ENCODE measurements at places on chromosomes 3 and 15.

DNA sequence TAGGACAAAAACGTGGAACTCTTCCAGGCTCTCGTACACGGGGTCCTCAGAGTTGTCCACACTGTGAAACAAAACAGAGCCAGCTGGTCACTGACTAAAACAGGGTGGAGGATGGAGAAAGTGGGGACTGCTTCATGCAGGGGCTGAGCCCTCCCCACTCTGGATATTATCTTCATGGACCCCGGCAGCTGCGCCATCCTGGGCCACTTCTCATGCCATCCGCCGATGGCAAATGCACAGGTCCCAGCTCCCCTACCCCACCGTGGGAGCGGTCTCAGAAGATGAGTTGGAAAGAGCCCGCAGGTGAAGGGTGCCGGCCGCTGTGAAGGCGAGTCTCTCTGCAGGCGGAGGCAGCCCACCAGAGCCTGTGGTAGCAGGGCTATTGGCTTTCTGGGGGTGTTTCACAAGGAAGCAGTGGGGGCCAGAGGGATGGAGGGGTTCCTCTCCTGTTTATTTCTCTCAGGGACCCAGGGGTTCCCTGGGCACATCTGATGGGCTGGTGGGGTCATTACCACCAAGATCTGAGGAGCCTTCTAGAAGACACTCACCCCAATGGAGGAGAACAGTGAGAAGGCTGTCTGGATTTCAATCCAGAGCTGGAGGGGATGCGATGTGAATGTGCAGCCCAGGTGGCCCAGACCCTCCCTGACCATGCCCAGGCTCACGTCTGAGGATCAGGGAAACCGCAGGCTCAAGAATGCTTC lies 177.3 kb downstream of the KLF13 start:
- DNase-seq, result no peak

DNA sequence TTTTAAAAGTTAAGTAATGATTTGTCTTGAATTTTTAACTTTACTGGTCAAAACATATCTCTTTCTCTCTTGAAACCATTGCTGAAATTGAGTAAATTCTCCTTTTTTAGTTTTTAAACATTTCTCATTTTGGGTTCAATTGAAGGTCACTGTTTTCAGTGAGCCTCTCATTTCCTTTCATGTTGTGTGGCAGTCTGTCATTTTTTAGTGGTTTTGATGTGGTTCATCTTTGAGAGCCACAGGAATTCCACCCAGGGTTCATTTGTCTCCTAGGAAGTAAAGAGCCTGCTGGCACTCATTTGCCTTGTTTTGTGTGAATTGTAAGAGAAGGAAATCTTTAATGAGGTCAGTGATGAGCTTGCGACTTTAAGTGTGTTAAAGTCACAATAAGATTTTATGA lies 10.4 kb downstream of the CLDN11 start:
- DNase-seq, result no peak

GRCh38 chr3:48684480-48685143 lies 1.1 kb downstream of the NCKIPSD start:
- peak; percentile 50 for DNase-seq

GRCh38 chr3:67715971-67716370 lies 61.6 kb upstream of the SUCLG2 start:
- DNase-seq, result no peak

GRCh38 chr3:142275856-142276255 lies 50.5 kb upstream of the GK5 start:
- DNase-seq, result no peak

DNA sequence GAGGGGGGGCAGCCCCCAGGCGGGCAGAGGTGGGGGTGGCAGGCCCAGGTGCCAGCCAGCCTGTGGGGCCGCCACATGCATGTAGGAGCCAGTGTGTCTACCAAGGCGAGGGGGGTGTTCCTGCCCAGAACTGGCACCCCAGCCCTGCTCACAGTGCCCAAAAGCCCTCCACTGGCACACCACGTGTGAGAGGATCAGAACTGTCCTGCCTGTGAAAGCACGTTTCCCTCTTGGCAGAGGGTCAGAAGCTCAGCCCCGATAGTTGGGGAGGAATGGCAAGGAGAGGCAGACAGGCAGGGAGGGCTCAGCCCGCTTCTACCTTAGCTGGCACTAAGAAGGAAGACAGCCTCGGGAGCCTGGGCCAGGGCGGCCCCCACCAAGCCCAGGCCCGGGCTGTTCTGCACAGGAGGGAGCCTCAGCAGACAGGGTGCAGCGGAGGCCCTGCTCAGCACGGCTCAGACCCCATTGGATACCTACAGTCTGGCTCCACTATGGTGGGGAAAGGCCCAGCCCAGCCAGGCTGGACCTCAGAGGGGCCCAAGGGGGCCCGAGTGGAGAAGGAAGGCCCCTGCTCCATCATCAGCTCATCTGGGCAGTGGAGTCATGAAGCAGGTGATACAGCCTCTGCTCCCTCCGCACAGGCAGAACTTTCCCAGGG lies 84.8 kb upstream of the LINGO1 start:
- no peak for DNase-seq

DNA sequence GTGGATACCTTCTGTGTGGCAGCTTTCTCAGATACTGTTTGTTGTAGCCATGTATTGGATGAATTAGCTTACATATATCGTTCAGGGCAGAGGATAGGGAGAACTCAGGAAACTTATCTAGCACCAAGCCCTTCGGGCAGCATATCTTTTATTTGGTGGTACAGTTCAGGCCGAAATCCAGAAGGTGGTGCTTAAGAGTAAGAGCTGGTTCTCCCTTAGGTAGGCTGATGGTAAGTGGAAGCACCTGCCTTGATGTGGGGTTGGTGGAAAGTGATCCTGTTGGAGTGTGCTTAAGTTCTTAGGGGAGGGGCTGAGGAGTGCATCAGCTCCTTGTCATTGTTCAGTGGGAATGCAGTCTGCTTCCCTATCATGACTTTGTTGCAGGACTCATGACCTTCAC lies 187.5 kb downstream of the DOCK3 start:
- DNase-seq, result no peak

DNA sequence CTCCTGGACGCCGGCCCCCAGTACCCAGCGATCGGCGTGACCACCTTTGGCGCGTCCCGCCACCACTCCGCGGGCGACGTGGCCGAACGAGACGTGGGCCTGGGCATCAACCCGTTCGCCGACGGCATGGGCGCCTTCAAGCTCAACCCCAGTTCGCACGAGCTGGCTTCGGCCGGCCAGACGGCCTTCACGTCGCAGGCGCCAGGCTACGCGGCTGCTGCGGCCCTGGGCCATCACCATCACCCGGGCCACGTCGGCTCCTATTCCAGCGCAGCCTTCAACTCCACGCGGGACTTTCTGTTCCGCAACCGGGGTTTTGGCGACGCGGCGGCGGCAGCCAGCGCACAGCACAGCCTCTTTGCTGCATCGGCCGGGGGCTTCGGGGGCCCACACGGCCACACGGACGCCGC lies 956 bp downstream of the ZIC1 start:
- no peak for DNase-seq

GRCh38 chr3:25292595-25292994 lies 135.5 kb upstream of the RARB start:
- DNase-seq, result no peak

DNA sequence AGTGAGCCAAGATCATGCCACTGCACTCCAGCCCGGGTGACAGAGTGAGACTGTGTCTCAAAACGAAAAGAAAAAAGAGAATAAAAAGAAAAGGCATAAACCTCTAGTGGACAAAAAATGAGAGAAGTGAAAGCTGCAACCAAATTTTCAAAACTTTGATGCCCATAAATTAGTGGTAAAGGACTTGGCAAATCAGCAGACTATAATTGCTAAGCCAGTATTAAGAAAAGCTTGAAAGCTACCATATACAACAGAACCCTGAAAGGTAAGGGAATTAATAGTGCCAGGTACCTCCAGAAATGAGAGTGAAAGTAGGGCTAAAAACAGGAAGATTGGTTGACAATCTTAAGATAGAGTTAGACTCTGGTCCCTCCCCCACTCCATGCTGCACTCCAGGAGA lies 32.9 kb upstream of the SLC22A13 start:
- no peak for DNase-seq

DNA sequence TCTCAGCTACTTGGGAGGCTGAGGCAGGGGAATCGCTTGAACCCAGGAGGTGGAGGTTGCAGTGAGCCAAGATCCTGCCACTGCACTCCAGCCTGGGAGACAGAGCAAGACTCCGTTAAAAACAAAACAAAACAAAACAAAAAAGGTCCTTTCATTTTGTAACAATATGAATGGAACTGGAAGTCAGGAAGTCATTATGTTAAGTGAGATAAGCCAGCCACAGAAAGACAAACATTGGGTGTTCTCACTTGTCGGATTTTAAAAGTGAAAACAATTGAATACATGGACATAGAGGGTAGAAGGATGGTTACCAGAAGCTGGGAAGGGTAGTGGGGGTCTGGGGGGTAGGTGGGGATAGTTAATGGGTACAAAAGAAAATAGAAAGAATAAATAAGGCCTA lies 12.5 kb upstream of the B3GALNT1 start:
- DNase-seq, result no peak

DNA sequence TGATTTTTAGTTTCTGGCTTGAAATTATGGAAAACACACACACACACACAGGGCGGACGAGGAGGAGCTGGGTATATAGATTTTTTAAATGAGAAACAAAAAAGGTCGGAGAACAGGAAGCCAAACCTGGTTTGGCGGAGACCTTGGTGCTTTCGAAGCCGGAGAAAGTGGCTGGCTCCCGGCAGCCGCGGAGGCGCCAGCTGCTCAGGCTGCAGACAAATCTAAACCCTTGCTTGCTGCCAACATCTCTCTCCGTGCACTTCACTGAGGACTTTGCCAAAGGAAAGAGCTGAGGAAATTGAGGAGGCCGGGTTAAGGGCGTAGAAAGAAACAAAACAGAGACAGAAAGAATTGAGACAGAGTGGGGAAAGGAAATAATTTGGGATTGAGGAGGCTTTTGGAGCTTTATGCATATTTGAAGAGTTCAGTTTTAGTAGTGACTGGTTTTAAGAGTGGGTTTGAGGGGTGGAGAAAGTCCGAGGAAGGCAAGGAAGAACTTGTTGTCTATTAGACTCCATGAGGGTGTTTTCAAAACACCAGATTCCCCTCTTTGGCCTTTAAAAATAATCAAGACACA lies 2.2 kb downstream of the ZIC1 start:
- no peak for DNase-seq

DNA sequence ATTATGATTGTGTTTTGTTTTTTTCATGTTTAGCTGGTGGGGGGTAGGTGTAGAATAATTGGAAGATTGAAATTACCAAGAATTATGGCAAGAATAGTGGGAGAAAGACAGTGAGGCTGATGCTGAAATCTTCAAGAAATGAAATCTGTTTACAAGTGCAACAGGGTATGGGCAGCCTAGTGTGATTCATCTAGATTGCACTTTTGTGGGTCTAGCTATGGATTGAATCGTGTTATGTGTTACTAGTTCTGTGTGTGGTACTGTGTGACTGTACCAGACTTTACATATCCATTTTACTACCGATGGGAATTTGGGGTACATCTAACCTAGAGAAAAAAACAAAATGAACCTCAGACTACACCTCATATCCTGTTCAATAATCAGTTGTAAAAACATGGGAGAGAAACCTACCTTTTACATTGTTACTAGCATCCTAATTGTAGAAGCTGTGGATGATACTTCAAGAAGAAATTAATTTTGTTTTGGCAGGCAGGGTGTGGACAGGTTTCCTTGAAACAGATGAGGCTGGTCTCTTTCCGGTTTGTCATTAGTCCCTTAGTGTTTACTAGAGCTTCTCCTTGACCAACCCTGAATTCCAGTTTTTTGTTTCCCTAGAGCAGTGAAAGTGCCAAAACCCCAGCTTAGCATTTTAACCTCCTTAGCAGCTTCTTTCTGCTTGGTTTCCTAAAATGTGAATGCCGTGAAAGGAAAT lies 47.9 kb downstream of the OPA1 start:
- DNase-seq, result no peak

DNA sequence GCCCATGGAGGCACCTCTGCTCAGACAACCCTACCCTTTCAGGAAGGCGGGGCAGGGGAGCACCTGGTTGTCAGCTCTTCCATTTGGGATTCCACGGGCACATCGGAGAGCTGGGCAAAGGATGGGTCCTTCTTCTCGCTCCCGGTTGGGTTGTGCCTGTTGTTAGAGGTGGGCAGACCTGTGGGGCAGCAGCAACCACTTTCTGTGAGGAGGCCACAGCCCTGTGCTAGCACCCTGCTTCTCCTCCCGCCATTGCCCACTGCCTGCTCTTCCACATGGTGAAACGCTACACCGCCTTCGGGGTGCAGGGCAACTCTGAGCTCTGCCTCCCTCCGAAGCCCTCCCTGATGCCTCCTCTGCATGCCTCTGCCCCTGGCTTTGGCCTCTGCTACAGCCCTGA lies 7.0 kb upstream of the HHATL start:
- no peak for DNase-seq

DNA sequence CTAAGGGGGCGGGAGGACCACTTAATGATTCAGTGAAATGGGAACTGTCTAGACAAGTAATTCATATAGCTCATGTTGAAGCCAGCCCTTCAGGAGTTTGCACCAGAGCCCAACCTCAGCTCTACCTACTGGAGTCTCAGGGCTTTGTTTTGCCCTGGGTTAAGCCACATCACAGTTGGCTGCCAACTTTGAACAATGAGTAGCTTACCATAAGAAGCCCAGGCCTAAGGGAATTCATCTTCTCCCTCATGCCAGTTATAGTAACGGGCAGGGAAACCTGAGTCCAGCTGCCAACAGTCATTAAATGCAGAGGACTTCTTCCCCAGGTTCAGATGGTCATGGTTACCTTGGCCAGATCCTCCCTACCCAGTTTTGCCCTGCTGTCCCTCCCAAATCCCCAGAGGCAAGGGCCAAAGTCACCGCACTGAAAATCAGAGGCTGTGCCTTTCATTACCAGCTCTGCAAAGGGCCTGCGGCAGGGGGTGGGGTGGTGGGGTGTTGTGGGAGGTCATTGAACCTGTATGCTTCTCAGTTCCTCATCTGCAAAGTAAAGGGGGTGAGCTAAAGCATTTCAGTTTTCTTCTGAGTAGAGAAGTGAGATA lies 302.2 kb upstream of the NR2E3 start:
- DNase-seq, result peak; percentile 59

- DNase-seq, result no peak
Observed at GRCh38 chr3:15649858-15650257, 48.3 kb downstream of the BTD start.

DNA sequence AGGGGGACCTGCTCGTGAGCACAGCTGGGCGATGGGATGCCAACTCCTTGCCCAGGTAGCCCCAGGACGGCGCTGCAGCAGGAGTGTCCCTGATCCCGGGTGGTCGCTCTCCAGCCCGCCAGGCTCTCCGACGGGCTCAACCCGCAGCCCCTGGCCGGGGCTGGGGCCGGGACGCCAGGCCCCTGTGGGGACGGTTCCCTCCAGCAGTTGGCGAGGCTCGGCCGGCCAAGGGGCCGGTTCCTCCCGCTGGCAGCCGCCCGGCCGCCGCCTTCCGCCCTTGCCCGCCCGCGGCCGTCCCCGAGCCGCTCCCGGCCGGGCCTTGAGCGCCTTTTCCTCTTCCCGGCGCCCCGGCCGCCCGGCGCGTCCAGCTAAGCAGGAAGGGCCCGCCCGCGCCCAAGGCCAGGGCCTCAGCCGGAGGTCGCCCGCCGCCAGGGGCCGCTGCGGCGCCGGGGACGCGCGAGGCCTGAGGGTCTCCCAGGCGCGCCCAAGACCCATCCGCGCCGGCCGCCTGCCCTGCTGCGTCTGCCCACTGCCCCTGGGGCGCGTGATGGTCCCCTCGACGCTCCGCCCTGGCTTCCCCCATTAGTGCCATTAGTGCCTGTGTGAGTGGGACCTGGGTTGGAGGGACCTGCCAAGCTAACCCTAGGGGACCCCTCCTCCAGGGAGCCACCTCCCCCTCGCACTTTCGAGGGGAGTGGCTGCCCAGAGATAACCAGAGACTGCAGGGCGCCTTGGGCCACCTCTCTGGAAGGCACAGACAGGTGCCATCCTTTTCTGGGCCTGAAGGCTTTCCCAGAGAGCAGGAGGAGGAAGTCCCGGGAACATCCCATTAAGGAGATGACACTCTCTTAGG lies 106.4 kb downstream of the FBLN2 start:
- peak; percentile 72 for DNase-seq

- peak; percentile 43 for DNase-seq
Observed at GRCh38 chr3:193693774-193694173, 100.8 kb downstream of the OPA1 start.
